ENCODE measurements at places on chromosomes 3 and 15. TPM values are rescaled to one million over a fixed set of nuclear protein-coding genes. Genes with fewer than 3 reads are reported as not detected.

The PLCD1 gene
- 38.8 TPM for total RNA-seq

The ALPK3 gene
- 0.12 TPM for total RNA-seq

The FEM1B gene
- total RNA-seq = 35.0 TPM

The HES1 gene
- 24.2 TPM for total RNA-seq

The LRTM1 gene
- not detected for total RNA-seq

The CNOT10 gene
- 24.6 TPM for total RNA-seq

The ECE2 gene
- total RNA-seq = not detected

The TIPIN gene
- total RNA-seq = 9.3 TPM

The FSIP1 gene
- total RNA-seq = 0.98 TPM

The DISP2 gene
- 0.12 TPM for total RNA-seq

The CASR gene
- not detected for total RNA-seq

All from smooth muscle cell of the coronary artery (primary cell).